ENCODE measurements at places on chromosomes 12 and 14.
A peak's percentile ranks its signal among the peaks of the same experiment; 100 is the strongest.

DNA sequence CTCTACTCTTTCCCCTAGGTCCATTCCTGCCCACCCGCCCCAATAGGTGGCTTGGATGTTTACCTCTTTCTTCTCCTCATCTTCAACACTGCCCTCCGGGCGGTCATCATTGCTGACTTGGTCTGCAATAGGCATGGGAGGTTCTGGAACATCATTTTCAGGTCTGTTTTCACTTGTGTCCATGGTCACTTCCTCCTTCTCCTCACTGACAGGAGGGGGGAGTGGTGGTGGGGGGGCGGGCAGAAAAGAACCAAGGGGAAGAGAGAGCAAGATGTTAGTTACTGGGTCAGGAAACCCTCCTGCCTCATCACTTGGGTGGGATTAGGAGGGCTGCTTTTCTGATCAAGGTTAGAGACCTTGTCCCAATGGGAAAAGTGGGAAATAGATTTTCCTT lies 12.1 kb upstream of the CDH24 start:
- no peak for DNase-seq

DNA sequence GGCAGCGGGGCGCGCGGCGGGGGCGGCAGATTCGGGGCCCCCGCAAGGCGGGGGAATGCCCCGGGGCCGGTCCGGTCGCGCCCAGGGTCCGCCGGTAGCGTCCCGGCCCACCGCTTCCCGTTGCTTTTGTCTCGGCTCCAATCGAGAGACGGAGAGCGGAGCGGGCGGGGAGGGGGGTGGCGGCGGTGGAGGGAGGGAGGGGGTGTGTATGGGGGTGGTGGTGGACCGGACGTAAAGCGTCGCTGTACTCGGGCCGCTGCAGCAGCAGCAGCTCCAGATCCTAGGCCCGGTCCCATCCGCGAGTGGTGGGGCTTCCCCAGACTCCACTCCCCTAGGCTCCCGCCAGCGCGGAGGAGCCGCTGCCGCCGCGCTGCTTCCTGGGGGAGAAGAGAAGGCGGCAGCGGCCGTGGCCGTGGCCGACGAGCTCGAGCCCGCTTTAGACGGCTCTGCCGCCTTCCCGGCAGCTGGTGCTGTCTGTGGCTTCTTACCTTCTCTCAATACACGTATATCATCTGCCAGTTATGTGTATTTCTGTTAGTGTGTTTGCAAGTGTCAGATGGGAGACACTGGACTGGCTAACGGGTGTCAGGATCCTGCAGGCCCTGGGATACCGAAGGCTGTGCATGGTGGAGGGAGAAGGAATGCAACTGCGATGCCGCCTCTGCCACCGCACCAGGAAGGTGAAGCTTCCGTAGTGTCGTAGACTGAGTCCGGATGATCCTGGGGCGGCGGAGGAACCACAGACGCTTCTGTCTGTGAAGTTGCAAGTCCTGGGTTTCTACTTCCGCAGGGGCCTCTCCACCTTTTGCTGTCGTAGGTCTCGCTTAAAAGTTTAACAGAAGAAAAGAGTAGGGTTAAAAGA lies 508 bp downstream of the CNOT2 start:
- DNase-seq = no peak

GRCh38 chr14:103388664-103389063 lies 3.4 kb downstream of the MARK3 start:
- no peak for DNase-seq

DNA sequence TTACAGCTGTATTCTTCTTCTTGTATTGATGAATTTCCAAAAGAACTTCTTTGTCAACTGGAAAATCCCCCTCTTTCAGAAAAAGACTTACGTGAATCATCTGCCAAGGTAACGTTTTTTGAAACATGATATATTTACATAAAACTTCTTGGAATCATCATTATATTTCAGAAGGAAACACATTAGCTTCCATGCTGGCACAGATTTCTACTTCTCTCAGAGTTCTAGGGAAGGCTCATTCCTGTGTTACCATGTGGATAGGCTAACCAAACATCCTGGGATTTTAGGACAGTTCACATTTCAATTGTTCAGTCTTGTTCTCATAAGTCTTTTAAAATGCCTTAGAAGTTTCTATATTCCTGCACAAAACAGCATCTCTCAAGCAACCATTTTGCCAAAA lies 120.3 kb upstream of the NEDD1 start:
- no peak for DNase-seq

GRCh38 chr14:98093111-98093510 lies 1178.9 kb downstream of the BCL11B start:
- no peak for DNase-seq

GRCh38 chr12:104355630-104356029 lies 52.1 kb downstream of the EID3 start:
- no peak for DNase-seq

DNA sequence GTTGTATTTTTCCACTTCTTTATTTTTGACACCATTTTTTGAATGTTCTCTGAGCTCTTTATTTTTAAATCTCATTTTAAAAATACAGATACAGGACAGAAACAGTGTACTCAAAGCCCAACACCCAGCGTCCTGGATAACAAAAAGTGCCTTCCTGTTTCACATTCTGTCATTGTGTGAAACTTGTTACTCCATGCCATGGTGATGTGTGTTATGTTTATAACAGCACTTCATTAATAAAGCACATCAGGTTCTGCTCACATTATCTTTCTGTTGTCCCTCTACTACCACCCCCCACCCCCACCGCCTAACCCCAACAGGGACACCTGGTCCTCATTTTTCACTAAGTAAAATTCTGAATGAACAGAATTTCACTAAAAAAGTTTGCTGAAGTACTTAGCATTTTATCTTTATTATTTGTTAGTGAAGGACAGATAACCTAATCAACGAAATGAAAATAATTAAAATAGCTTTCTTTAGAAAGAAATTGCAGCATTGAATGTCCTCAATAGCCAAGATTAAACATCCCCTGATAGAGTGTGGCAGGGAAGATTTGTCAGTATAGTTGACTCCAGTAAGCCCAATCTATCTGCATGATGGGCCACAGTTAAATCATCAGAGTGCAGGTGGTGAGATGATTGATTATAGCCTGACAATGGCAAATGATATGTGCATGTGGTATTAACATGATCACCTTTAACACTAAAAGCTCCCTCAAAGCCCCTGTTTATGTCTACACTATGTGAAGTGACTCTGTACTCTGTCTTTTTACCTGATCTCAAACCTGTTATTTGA lies 153.9 kb downstream of the ACSS3 start:
- DNase-seq = peak; percentile 63

- DNase-seq = no peak
These were observed 8.5 kb upstream of the MGAT4C start for GRCh38 chr12:86264451-86265328.

DNA sequence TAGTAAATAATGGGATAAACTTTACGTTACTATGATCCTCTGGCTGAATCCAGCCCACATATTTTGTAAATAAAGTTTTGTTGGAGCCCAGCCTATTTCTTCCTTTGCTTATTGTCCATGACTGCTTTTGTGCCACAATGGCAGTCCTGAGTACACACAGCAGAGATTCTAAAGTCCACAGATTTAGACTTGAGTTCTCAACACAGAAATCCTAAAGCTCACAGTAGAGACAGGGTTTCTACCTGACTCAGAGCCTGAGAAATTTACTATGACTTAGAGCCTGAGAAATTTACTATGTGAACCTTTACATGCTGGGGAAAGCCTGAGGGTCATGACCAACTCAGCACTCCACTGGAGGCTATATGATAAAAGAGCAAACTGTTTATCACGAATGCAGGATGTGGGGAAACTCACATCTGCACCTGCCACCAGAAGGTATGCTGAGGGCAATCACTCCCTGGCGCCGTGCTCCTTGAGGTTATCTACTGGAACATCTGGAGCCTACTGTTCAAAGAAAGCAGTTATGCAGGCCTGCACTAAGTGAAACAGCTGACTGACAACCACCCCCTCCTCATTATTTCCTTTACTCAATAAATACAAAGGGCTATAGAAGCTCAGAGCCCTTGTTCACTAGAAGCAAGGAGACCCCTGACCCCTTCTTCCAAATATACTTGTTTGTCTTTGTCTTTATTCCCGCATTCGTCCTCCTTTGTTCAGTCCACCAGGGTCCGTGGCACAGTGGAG lies 52.6 kb upstream of the BICD1 start:
- no peak for DNase-seq

- no peak for DNase-seq
These were observed 45.2 kb downstream of the MAP1LC3B2 start for GRCh38 chr12:116604178-116604895.

GRCh38 chr12:58500399-58500798 lies 419.9 kb downstream of the LRIG3 start:
- DNase-seq = no peak

- no peak for DNase-seq
These were observed 101.2 kb upstream of the DAAM1 start for GRCh38 chr14:59087240-59087639.

DNA sequence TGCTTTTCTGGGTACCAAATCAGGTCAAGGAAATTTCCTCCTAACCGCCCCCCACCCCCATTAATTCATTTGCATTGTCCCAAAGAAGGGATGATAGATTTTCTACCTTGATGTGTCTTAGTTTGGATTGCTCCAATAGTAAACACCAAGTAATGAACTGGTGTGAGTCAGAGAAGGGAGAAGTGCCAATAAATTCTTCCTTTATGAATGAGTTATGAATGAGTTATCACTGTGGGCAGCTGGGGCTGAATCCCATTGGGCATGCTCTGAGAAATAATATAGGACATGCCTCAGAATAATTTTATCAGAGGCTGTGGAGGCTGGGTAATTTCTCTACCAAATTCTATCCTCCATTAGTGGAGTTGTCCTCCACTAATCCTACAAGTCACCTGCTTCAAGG lies 277.9 kb upstream of the FLRT2 start:
- no peak for DNase-seq

GRCh38 chr12:50520416-50521207 lies 15.8 kb downstream of the DIP2B start:
- DNase-seq = no peak

- DNase-seq = no peak
These were observed 176.1 kb downstream of the DAD1 start for GRCh38 chr14:22412926-22413411.

GRCh38 chr14:88911809-88912208 lies 87.4 kb downstream of the TTC8 start:
- DNase-seq = no peak

GRCh38 chr14:30874999-30875787 lies 834 bp downstream of the COCH start:
- peak; percentile 27 for DNase-seq

DNA sequence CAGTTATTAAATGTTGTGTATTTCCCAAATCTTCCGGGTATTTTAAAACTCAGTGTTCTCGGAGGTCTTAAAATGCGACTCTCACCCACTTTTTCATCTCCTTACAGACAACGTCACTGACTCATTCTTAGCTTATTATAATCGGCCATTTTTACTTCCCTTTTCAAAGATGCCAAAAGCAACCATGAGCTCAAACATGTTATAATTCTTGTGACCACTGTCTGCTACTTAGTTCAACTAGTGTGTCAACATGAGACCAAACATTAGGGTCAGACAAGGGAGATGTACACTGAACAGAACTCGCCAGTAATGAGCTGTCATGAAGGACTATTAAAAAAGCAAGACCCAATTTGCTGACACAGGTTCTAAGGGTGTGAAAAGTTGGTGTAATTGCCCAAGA lies 4.2 kb upstream of the GRIP1 start:
- no peak for DNase-seq

DNA sequence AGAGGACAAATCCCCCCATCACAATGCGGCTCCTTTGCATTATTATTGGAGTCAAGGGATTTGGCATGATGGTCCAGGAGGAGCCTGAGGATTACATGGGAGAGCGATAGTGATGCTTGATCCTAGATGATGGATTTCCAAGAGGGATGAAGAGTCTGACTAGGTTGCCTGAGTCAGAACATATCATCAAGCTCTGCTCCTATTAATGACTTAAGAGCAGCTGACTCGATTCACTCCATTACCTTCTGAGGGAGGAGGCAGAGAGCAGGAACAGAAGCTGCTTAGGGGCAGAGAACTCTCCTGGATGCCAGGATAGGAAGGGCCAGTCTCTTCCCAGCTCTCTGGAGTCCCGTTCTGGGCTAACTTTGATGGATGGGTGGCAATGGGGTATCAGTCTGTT lies 54.0 kb upstream of the CISTR start:
- DNase-seq = no peak

DNA sequence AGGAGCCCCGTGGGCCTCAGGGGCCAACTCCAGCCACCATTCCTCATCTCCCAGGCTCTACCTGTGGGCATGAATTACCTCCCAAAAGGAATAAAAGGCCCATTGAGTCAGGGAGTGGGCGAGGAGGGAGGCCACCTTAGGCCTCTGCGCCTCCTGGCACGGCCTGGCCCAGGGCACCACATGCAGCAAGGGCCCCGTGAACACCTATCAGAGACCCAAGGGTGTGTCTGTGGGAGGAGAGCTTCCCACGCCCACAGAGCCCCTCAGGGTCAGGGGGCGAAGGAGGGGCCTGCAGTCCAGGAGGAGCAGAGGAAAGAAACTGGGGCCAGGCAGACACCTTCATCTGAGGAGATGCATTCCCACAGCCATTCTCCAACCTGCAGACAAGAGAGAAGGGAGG lies 12.2 kb downstream of the RAPGEF3 start:
- no peak for DNase-seq

GRCh38 chr14:42407153-42407552 lies 800.5 kb downstream of the LRFN5 start:
- DNase-seq = no peak

- DNase-seq = no peak
These were observed 409.2 kb downstream of the IPO8 start for GRCh38 chr12:30286345-30286926.

GRCh38 chr12:98422359-98422758 lies 93.0 kb upstream of the TMPO start:
- no peak for DNase-seq

- no peak for DNase-seq
These were observed 1.5 kb downstream of the PDZRN4 start for GRCh38 chr12:41189395-41190251.

GRCh38 chr12:2337031-2338010 lies 284.5 kb downstream of the CACNA1C start:
- no peak for DNase-seq

DNA sequence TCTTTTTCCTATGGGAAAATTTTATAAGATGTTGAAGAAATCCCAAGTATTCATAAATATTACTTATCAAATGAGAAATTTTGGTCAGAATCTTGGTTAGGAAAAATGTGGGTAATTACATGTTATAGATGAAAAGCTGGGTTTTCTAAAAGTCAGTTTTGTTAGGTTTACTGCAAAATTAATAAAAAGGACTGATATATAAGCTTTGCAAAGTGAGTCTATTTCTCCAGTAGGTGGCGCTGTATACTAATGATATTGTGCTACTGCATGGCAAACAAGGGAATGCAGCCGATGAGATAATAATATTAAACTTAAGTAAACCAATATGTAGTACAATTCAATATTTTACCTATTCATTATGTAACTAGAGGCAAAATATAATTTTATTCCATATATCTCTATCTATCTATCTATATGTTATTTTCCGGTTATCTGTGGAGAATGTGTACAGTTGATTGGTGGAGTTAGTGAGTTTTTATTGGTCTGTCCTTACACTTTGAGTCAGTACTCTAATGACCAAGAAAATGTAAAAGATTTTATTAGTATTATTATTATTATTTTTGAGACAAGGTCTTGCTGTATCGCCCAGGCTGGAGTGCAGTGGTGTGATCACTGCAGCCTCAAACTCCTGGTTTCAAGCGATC lies 32.9 kb downstream of the MIPOL1 start:
- DNase-seq = peak; percentile 72

GRCh38 chr12:50765095-50765911 lies 1.4 kb downstream of the ATF1 start:
- DNase-seq = no peak

Measured in NCI-H1417 treated with DMSO at 0.1 percent for 48 hours (cell line).